T-helper 1 cell (primary cell): ENCODE measurements at places on chromosomes 7 and 10.

- DNase-seq: no peak
These were observed 3.0 kb downstream of the IRF5 start for GRCh38 chr7:128940494-128941322.

GRCh38 chr10:125415006-125415633, 254.8 kb upstream of the CTBP2 start:
- DNase-seq: no peak

GRCh38 chr10:113566888-113567287, 14.0 kb downstream of the HABP2 start:
- no peak for DNase-seq

GRCh38 chr7:78649976-78650375, 803.5 kb downstream of the MAGI2 start:
- no peak for DNase-seq

- DNase-seq: no peak
These were observed 192.0 kb downstream of the ZNF438 start for GRCh38 chr10:30839652-30840051.

GRCh38 chr7:13563257-13563656, 426.2 kb downstream of the ETV1 start:
- DNase-seq: no peak

DNA sequence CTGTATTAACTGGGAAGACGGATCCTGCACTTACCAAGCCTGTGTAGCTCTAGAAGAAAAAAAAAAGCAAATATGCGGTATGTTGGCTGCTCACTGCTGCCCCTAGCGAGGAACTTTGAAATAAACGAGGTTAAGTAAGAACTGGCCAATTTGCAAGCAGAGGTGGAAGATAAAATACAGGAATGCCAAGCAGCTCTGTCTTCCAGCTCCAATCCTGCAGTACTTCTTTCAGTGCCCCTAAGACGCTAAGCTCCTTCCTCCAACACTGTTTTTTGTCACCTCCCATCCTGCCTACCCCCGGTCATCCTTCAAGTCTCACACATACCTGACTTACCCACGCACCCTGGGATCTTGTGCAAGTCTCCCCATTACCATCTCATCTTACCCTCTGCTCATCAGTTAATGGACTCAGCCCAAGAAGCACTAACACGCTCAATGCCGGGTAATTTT, 809 bp downstream of the C10orf143 start:
- DNase-seq: peak; percentile 82
